Stimulated activated naive CD4-positive, alpha-beta T cell treated with Interleukin-2 at 50 U/mL for 16 hours (primary cell): ENCODE measurements at places on chromosomes 7 and 10.

- no peak for DNase-seq
These were observed 37.9 kb downstream of the BAMBI start for GRCh38 chr10:28715246-28715645.

DNA sequence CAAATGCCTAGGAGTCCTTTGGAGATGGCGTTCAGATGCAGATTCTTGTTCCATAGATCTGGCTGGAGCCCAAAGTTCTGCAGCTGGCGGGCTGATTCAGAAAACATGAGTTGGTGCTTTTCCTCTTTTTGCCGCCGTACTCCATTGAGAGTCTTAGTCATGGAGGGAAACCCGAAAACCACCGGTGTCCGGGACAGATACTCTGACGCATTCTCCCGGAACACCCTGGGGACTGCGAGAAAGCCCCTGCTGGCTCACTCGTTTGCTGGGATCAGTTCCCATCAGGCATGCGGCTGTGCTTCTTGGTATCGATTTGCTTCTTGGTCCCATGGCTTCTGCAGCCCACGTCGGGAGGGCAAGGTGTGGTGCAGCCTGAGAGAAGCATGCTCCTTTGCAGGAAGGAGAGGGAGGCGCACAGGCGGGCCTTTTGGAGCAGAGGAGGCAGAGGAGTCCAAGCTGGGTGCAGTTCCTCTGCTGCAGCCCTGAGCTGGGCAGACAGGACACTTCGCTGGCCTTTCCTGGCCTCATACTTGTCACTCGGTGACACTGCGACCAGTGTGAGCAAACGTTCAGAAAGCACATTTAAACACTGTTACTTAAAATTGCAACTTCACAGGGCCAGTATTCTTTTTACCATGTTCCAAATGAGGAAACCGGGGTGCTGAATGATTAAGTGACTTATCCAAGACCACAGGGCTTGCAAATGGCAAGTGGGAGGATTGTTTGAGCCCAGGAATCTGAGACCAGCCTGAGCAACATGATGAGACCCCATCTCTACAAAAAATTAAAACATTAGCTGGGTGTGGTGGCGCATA lies 30.6 kb upstream of the PFKFB3 start:
- DNase-seq: peak; percentile 20

GRCh38 chr7:138542183-138542582 lies 82.1 kb downstream of the TRIM24 start:
- DNase-seq: no peak

GRCh38 chr7:115135769-115136410 lies 214.0 kb downstream of the MDFIC start:
- no peak for DNase-seq

DNA sequence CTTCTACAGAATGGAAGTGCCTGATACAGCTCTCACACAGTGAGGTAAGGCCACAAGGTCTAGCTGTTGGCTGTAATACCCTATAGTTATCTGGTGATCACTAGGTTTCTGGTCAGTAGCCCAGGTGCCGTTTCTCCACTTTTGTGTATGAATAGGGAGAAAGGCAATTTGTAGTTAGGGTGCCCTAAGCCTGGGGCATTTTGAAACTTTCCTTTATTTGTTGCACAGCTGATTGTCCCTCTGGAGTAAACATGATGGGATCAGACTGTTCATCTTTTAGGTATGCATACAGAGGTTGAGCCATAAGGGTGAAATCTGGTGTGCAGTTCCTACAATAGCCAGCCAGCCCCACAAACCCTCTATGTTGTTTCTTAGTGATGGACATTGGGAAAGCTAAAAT lies 112.4 kb downstream of the ANKRD26 start:
- DNase-seq: no peak

- DNase-seq: no peak
These were observed 45.8 kb upstream of the PLEKHA1 start for GRCh38 chr10:122328676-122329075.

GRCh38 chr7:16589881-16590280 lies 55.7 kb downstream of the ANKMY2 start:
- no peak for DNase-seq

DNA sequence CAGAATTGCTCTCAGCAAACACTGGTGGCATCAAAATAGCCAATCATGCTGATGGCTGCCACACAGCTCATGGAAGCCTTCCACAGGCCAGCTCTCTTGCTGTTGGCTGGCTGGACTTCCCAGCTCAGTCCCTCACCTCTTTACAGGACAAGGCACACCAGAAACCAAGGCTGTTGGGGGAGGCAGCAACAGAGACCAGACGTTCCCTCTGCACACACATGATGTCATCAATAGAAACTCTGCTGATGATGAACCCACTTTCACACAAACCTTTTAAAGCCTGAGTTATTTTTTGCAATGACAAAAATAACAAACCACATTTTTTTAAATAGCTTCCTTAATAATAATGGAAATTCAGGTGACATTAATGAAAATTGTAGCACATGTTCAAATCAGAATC lies 300.9 kb upstream of the C7orf33 start:
- DNase-seq: no peak

DNA sequence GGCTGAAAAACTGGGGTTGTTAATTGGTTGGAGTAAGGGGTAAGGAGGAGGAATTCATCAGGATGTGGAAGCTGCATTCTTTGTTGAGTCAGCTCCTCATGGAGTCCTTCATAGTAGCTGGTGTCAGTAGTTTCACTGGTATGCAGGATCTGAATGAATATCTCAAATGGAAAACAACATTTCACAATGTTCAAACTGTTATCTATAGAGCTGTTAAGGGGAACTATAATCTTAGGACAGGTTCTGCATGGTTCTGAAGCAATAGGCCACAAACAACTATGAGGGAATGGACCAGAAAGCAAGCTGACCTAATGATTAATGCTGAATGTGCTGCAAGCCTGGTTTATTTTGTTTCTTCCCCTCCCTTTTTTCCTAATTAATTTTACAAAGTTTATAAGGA lies 225.8 kb downstream of the IPMK start:
- DNase-seq: no peak

GRCh38 chr7:137968890-137969289 lies 33.0 kb downstream of the CREB3L2 start:
- no peak for DNase-seq

- peak; percentile 5 for DNase-seq
These were observed at the start of gene SLC26A4 for GRCh38 chr7:107660381-107661080. SLC26A4 (plus strand) TSS chr7:107660828; CDS start chr7:107661642, 814 bp downstream.

- DNase-seq: no peak
These were observed 102.7 kb downstream of the AGMO start for GRCh38 chr7:15459018-15459615.

DNA sequence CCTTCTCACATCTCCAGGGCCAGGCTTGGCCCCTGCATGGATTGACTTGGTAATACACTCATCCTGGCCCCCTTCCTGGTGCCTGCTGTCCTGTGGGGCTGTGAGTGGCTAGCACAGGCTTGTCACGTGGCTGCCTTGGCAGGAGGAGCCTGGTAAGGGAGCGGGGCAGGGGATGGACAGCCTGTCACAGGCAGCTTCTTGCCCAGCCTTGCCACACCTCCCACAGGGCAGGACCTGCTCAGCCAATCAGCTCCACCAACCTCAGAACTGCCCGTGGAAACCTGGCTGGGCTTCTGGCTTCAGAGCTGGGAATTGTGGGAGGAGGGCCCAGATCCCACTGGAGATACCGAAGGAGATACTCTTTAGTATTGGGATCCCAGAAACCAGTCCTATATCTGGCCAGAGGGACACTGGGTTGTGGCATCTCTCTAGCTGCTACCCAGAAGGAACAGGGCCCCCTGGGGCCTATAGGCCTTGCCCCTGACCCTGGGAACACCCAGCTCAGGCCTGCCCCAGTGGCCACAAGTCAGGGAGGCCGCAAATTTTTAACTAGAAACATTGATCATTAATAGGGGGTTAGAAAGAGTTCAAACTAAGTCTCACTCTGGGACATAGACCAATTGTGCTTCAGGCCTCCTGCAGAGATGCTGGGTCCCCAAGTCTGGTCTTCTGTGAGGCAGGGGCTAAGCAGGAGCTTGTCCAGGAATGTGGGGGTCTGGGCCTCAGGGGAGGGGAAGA lies at the start of gene HOGA1:
Gene HOGA1, plus strand, starts transcription at position 330 of the 738 bp plus-strand sequence. Its CDS starts 315 bp downstream, at position 645.
- DNase-seq: no peak

GRCh38 chr7:40282858-40283257 lies 148.1 kb downstream of the SUGCT start:
- DNase-seq: no peak

DNA sequence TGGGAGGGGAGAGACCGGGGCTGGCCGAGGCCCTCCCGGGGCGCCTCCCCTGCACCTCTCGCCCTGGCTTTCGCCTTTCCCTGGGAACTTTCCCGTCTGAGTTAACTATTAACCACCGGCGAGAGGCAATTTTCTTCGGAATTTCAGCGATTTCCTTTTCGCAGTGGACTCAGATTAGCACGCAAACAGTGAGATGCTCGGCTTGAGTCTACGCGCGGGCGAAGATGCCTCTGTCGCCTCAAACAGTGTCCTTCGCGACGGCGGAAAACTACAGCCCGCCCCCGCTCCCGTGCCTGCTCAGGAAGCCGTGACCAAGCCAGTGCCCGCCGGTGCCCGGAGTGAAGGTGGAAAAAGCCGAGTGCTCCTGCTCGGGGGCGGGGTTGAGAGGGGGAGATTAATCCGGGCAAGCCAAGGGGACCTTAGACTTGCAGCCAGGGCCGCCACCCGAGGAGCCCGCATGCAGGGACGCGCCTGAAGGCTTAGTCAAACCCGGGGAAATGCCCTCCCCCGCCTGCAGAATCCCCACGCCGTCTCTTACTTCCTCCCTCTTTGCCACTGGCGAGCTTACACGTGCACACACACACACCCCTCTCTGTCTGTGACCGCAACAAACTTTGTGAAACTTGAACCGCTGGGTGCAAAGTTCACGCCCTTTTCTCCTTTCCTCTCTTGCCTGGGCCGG lies 14.5 kb upstream of the PAX2 start:
- no peak for DNase-seq

DNA sequence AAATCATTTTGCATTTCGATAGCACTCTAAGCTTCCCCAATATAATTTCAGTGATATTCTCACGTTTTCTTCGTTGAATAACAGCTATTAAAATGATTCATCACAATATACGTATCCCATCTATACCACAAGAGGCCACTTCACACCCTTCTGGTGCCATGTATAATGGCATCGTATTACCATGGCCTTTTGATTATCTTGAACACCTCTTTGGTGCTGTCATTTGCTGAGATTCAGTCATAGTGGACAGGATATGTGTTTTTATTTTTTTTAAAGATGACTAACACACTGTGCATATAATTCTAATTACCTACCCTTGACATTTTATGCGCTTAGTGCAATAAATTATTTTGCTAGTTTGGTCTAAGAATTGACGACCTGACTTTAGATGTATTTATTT lies 6.7 kb upstream of the INSYN2A start:
- DNase-seq: no peak

GRCh38 chr10:128814782-128815181 lies 652.3 kb upstream of the MGMT start:
- DNase-seq: no peak

DNA sequence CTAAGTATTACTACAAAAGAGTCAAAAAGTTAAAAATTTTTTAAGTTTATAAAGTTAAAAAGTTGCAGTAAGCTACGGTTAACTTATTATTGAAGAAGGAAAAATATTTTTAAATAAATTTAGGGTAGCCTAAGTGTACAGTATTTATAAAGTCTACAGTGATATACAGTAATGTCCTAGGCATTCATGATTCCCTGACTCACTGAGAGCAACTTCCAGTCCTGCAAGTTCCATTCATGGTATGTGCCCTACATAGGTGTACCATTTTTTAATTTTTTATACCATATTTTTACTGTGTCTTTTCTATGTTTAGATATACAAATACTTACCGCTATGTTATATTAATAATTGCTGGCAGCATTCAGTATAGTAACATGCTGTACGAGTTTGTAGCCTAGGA lies 92.3 kb downstream of the CTNNA3 start:
- no peak for DNase-seq

GRCh38 chr7:65809259-65809981 lies 63.5 kb upstream of the VKORC1L1 start:
- DNase-seq: no peak

- DNase-seq: no peak
These were observed 128.4 kb upstream of the PHYHIPL start for GRCh38 chr10:59047957-59048618.

DNA sequence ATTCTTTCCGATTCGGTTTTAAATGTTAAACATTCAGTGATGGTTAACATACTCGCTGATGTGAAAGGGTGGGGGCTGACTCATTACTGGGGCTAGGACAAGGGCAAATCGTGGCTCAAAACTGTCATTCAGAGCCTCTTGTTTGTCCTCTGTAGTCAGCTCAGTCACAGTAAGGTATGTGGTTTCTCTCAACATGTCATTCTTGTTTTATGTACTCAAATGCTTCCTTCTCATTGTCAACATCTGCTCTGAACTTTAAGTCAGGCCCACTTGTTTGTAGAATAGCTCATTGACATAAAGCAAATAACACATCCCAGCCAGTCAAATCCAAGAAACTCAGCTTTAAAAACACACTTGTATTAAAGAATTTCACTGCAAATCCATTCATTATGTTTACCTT lies 7.3 kb downstream of the SLC16A9 start:
- DNase-seq: no peak

- DNase-seq: no peak
These were observed 208.7 kb downstream of the DOCK4 start for GRCh38 chr7:111997546-111997945.

- no peak for DNase-seq
These were observed 42.2 kb downstream of the MAD1L1 start for GRCh38 chr7:2190531-2190930.

DNA sequence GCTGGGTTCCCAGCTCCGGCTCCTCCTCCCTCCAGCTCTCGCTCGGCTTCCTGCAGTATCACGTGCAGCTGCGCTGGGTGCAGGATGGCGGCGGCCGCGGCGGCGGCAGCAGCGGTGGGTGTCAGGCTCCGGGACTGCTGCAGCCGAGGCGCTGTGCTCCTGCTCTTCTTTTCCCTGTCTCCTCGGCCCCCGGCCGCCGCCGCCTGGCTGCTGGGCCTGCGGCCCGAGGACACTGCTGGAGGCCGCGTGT lies at the start of gene CNNM1:
Gene CNNM1, plus strand, starts transcription at position 53 of the 250 bp plus-strand sequence. Its CDS starts 32 bp downstream, at position 85.
- no peak for DNase-seq

DNA sequence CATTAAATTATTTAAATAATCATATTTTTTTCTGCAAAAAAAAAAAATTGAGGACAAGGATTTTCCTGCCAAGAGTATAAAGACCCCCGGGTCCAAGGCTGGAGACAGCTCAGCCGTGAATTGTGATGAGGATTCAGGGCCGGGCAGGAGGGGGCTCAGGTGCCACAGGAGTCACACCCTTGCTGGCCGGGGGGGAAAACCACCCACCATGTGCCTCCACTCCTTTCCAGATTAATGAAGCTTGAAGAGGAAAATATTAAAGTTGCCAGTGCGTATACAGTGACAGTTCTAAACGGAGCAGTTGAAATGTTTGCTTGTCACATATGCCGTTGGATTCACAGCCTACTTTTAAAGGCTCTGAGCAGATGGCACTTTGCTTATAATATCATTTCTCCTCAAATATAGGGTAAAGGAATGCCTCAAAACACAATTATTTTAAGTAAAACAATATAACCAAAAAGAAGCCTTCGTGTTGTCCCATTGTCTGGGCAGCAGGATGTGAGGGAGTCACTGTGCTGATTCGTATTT lies 49.6 kb downstream of the ADARB2 start:
- no peak for DNase-seq

DNA sequence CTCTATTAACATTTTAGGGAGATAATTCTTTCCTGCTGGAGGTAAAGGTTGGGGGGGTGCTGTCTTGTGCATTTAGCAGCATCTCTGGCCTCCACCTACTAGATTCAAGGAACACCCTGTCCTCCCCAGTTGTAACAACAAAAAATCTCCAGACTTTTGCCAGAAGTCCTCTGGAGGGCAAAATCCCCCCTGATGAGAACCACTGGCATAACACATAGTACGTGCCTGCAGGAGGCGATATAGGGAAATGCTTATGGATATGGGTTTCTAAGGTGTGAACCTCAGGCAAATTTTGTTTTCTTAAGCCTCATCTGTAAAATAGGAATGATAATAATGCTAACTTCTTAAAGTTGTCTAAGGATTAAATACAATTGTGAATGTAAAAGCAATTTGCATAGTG lies 2.9 kb upstream of the OSBPL3 start:
- DNase-seq: no peak
